Activated T-cell treated with anti-CD3 and anti-CD28 coated beads, Interleukin-2, amount 50 U/mL, for 4 hours (primary cell): ENCODE measurements at places on chromosomes 13 and 19. TPM values are rescaled to one million over a fixed set of nuclear protein-coding genes. Genes with fewer than 3 reads are reported as not detected.
A peak's percentile ranks its signal among the peaks of the same experiment; 100 is the strongest.

DNA sequence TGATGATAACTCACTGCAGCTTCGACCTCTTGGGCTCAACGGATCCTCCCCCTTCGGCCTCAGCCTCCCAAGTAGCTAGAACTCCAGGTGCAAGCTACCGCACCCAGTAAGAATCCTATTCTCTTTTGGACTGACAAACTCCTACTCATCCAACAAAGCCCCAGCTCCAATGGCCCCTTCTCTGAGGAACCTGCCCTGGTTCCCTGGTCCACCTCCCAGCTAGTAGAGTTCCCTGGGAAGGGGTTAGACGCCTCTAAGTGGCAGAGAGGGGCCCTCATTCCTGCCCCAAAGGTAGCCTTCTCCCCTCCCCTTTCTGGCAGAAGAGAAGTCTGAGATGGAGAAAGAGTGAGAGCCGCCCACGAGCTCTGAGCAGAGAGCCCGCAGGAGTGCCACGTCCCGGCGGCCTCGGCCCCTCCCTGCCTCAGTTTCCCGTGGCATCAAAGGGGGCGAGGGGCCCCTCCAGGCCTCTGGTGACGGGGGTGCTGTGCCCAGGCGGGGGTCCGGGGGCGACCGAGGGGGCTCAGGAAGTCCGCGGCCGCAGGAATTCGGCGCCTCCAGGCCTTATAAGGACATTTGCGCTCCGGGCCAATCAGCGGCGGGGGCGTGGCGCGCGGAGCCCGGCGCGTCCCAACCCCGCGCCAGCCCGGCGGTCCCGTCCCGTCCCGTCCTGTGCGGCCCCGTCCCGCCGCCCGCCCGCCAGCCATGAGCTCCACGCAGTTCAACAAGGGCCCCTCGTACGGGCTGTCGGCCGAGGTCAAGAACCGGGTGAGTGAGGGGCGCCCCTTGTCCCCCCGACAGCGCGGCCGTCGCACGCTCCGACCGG, at the start of gene CNN2:
CNN2 (plus strand) TSS at position 649 of the 823 bp plus-strand sequence; CDS start at position 703, 54 bp downstream.
- peak; percentile 44 for DNase-seq

DNA sequence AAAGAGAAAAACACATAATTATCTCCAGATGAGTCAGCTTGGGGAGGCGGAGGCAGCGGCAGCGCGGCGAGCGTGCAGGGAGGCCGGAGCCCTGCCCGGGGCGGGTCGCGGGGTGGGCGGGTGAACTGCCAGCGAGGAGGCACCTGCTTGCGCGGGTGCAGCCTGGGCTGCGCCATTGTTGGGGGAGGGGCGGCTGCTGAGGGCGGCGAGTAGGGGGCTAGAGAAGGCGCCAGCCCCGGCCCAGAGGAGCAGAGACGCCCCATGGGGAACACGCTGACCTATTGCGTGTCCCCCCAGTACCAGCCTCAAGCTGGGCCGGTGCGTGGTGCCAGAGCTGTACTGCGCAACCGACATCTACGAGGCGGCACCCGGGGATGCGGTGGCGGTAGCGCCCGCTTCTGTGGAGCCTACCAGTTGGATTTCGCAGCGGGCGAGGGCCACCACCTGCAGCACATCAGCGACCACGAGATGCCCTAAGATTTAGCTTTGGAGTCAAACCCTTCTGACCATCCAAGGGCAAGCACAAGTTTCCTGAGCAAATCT, 16.7 kb downstream of the ZNF100 start:
- no peak for DNase-seq

DNA sequence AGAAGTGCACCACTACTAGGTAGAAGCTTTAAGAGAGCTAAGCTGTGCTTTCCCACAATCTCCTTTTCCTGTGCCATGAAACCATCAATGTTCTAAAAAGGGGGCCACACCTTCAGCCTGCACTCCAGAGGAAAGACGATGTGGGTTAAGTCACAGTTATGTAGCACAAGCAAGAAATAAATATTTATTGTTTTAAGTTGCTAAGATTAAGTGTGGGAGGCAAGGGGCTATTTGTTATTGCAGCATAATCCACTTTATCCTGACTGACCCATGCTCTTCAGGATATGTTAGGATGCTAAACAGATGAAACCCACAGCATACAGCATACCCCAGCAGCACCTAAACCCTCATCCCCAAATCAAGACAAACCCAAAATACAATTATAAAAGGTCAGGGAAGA, 64.7 kb downstream of the MBD3L2B start:
- no peak for DNase-seq

DNA sequence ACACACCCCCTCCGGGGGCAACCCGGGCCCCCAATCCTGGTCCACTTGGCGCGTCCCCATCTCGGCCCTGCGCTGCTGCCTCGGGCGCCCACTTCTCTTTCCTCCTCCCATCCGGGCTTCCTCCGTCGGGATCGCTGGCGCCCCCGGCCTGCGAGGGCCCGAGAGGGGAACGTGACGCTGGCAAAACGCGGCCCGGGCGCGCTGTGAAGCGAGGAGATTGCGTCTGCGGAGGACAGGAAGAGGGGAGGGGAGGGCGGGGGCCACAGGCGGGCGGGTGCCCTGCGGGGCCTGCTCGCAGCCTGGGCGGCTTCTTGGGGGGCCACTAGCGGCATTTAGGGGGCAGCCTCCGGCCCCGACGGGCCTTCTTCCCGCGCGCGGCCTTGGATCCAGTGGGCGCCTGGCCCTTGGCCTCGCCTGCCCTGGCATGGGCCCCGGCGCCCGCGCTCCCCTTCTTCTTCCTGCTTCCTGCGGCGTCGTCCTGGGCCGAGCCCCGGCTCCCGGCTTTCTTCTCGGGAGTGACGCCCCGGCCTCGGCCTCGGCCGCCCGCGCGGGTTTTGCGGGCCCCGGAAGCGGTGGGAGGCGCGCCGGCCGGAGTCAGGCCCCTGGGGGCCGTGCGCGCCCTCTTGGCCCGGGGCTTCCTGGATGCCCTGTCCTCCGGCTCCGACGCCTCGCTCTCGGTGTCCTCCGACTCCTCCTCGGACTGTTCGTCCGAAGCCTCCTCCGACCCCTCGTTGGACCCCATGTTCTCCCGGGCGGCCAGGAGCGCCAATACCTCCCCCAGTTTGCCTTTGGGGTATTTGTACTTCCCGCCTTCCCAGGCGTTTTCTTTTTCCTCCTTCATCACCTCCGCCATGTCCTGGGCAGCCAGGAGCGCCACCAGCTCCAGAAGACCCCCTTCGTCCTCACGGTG, 2.2 kb downstream of the PNMA8B start:
- peak; percentile 22 for DNase-seq

DNA sequence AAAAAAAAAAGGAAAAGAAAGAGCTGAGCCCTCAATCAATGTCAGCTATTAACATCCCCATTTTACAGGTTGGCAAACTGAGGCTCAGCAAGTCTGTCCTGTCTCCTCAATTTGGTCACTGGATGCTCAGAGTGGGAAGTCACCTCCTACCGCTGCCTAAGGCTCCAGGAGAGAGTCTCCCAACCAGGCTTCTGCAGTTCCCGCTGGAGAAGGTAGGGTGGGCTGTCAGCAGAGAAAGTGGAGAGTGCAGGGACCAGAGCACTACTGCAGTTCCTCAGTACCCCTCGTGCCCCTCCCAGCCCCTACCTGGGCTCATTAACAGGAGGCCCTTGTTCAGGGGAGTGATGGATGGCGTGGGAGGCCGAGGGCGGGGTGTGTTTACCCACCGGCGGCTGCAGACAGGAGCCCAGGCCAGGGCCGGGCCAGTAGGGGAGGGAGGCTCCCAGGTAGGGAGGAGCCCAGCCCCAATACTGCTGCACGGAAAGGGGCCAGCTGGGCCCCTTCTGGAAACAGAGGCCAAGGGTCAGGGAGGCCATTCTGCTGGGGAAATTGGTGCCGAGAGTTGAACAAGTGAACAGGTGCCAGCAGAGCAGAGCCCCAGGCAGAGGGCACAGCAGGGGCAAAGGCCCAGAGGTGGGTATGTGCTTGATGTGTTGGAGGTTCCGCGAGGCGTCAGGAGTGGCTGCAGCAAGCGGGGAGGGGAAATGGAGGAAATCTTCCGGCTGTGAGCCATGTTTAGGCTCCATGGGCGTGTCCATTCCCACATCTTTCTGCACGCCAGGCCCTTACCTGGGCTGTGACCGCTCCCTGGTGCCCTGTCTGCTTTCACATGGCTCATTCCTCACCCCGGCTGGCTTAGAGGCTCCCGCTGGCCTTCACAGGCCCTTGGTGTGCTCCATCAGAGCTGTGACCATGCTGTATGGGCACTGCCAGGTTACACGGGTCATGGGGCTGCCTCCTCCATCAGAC, 7.6 kb upstream of the COMP start:
- DNase-seq = no peak

- no peak for DNase-seq
Measured at GRCh38 chr19:48544856-48545750, 6.9 kb upstream of the SULT2B1 start.

- DNase-seq = no peak
Measured at GRCh38 chr19:33171916-33172359, 22.2 kb upstream of the LRP3 start.

DNA sequence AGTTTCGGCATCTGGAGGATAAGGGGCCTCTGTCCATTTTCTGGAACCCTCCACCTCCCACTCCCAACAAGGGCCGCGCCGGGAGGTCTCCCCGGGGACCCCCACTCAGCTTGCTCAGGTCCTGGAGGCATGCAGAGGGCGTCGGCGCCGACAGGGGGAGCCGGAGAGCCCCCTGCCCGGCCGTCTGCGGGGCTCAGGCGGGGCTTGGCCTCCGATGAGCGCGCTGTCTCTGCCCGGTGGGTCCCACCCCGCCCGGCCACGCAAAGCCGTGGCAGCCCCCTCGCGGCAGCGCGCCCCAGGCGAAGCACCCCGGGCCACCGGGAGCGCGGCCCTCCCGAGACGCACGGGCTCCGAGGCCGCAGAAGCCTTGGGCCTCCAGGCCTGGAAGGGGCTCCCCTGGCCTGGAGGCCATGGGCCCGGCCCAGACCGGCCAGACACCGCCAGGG, 149.7 kb upstream of the ZNF536 start:
- DNase-seq = no peak

GRCh38 chr19:17005000-17005399, 21.6 kb downstream of the CPAMD8 start:
- DNase-seq = no peak

DNA sequence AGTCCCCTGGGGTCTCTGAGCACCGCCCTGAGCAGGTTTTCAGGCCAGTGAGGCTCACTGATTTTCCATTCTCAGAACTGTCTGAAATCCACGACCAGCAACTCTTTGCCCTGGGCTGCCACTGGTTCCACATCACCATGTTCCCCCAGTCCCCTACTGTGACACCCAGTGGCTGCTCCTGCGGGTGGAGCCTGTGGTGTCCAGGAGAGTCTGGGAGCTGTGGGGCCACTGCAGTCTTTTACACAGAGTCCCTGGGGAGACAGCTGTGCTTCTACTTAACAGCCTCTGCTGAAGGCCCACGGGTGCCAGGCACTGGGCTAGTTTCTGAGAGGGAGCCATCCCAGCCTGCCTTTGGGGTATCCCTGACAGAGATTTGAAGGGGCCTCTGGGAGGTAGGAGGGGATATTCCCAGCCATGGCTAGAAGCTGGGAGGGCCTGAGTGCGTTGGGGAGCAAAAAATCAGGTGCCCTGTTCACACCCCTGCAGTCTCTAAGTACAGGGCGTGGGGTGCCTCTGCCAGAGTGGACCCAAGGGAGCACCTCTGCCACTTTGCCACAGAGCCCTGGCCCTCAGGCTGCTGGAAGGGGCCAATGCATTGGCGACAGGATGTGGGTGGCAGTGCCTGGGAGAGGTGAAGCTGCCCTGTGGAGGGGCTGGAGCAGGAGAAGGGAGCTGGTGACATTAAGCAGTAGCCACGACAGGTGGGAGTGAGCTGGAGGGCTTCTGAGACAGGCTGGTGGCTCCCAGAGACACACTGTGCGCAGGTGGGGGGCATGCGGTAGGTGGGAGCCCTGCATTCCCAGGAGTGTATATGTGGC, 200.2 kb upstream of the ZNF536 start:
- DNase-seq = no peak

DNA sequence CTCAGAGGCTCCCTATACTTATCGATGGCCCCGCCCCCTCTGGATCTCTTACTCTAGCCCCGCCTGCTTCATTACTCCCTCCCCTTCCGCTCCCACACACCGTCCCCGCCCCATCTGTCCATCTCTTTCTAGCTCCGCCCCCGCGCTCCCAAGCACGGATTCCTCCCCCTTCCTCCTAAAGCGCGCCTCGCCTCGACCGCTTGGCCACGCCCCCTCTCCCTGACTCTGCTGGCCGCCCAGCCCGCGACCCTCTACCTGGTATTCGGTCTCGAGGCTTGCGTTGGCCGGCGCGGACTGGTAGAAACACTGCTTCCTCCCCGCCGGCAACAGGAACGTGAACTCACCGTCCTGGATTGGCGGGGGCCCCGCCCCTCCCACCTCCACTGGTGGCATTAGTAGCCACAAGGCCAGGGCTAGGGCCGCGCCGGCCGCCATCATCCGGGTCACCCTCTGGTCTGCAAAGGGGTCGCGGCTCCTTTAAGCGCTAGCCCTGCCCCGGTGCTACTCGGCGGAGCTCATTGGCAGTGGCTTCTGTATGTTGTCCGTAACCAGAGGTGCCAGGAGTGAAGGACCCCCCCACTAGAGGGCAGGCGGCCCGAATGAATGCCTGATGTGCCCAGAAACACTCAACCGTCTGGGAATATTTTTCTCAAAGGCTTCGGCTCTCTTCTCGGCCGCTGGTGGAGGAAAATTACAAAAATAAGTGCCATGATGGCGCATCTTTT, at the start of gene TMED1:
TMED1 (minus strand) TSS at position 459 of the 725 bp plus-strand sequence; CDS start at position 438, 21 bp downstream.
- peak; percentile 90 for DNase-seq

DNA sequence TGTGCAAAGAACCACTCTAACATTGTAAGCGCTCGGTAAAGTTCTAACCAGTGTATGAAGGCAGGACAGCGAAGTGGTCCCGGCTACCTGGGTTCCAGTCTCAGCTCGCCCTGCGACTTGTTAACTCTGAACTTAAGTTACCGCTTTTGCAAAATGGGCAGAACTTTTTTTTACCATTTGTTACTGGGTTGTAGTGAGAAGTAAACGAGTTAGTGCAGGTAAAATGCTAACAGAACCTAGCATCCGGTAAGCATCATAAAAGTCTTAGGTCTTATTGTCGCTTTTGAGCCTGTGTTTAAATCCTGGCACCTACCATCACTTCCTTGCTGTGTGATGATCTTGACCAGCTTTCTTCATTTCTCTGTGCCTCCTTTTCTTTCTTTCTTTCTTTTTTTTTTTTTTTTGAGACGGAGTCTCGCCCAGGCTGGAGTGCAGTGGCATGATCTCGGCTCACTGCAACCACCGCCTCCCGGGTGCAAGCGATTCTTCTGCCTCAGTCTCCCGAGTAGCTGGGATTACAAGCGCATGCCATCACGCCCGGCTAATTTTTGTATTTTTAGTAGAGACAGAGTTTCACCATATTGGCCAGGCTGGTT, 734 bp upstream of the TRMT1 start:
- DNase-seq = no peak

GRCh38 chr19:40805258-40805868, 6.4 kb downstream of the EGLN2 start:
- DNase-seq = peak; percentile 30

DNA sequence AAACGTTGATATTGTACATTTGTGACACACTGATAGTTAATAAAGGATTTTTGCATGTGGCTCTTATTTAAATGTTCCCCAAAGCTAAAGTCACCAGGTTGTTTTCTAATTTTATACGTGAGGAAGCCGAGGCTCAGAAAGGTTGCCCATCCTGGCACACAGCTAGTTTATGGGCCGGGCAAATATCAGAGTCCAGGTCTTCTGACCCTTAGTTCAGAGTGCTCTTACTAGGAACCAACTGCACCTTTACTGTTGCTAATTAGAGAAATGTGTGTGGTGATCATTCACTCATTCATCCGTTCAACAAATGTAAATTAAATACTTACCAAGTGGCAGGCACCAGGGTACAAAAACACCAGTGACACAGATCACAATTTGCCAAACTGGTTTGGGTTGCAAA, 46.3 kb upstream of the RGCC start:
- no peak for DNase-seq

CLDND2 gene
- total RNA-seq = 5.3 TPM

FRY gene
- 0.87 TPM for total RNA-seq

ATP4A gene
- total RNA-seq = not detected

ERFL gene
- 2.0 TPM for total RNA-seq

ZNF541 gene
- 0.11 TPM for total RNA-seq

SCEL gene
- total RNA-seq = not detected
